Kidney epithelial cell (primary cell): ENCODE measurements at places on chromosomes 4 and X. TPM values are rescaled to one million over a fixed set of nuclear protein-coding genes. Genes with fewer than 3 reads are reported as not detected.

DCAF16 gene
- total RNA-seq, result 18.7 and 26.8 TPM in 2 replicates

CSTF2 gene
- 31.0 and 31.1 TPM in 2 replicates for total RNA-seq

BEX2 gene
- 74.2 and 81.3 TPM in 2 replicates for total RNA-seq

ALPK1 gene
- total RNA-seq, result 12.5 and 19.7 TPM in 2 replicates

TCEAL6 gene
- not detected in 2 replicates for total RNA-seq

SOX3 gene
- not detected in 2 replicates for total RNA-seq

NPFFR2 gene
- 6.2 and 7.7 TPM in 2 replicates for total RNA-seq

AFF2 gene
- 0.41 and 1.3 TPM in 2 replicates for total RNA-seq

NDST4 gene
- total RNA-seq, result not detected in 2 replicates

KLHL4 gene
- total RNA-seq, result 0.68 and 1.1 TPM in 2 replicates

FAM241A gene
- total RNA-seq, result 1.5 and 1.6 TPM in 2 replicates

TXK gene
- total RNA-seq, result 0.48 and 0.67 TPM in 2 replicates

PGRMC1 gene
- 101 and 107 TPM in 2 replicates for total RNA-seq

MAGEB2 gene
- not detected in 2 replicates for total RNA-seq

COX7B2 gene
- not detected in 2 replicates for total RNA-seq

TCP11X2 gene
- 0.14 and 0.42 TPM in 2 replicates for total RNA-seq

GIMD1 gene
- not detected in 2 replicates for total RNA-seq

TMEM154 gene
- total RNA-seq, result 18.2 and 20.8 TPM in 2 replicates

PRDM5 gene
- 7.1 and 7.3 TPM in 2 replicates for total RNA-seq

REPS2 gene
- total RNA-seq, result 1.3 and 1.8 TPM in 2 replicates

SMIM9 gene
- not detected in 2 replicates for total RNA-seq

TSPAN6 gene
- total RNA-seq, result 42.7 and 44.0 TPM in 2 replicates

PPP1R2C gene
- total RNA-seq, result not detected in 2 replicates

GATA1 gene
- total RNA-seq, result not detected in 2 replicates

SPANXA2 gene
- 0.41 TPM in 1 of 2 replicates, not detected in the other for total RNA-seq

HTR2C gene
- total RNA-seq, result not detected in 2 replicates
